ENCODE measurements at places on chromosomes 1 and 21.

DNA sequence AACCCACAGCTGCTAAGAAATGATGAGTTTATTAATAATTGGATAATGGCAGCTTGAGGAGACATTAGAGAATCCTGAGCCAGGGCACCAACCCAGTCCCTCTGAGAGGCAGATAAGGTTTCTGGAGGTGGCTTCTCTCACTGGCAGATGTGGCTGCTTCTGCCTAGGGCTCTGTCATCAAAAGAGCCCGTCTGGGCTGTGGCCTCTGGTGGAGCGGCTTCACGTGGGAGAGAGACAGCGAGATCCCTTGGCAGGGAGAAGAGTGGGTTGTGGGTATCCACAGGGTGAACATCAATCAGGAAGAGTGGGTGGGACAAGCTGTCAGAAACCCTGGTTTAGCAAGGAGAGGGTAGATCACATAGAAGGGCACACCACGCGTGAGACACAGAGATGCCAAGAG, 30.0 kb downstream of the VWA5B1 start:
- DNase-seq = no peak

DNA sequence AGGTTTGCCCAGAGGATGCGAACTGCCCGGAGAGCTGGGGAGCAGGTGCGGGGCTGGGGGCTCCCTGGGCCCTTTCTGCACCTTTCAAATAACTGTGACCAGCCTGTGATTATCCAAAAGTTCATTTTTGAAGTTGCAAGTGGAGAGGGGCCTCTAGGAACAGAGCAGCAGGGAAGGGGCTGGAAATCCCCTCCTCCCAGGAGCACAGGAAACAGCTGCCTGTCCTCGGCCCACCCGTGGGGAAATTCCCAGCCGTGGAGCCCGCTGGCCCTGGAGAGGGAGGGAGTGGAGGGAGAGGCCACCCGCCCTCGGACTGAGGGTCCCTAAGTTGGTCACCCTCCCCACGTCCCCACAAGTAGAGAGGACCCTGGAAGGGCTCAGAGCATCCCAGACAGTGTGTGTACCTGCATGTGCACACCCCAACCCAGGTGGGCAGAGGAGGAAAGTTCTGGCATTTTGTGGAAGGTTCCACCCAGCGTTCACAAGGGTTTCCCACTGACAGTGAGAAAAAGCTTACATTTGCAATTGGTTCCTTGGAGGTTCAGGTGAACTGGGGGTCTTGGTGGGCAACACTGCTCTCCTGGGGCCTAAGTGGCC, 1.2 kb upstream of the TNFRSF4 start:
- no peak for DNase-seq

DNA sequence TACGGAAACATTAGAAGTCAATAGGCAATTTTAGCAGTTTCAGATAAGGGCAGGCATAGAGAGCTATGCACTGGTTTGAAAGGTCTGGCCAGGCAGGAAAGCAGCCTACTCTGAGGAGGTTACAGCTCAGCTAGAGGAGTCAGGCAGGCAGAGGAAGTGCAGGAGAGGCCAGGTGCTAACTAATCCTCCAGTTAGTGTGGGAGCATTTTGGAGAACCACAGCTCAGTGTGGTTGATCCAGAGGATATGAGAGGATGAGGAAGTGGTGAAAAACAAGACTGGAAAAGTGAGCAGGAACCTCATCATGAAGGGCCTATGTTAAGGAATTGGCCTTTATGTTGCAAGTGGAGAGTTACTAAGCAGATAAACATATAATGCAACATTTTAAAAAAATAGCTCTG, 282.4 kb upstream of the SGIP1 start:
- no peak for DNase-seq

DNA sequence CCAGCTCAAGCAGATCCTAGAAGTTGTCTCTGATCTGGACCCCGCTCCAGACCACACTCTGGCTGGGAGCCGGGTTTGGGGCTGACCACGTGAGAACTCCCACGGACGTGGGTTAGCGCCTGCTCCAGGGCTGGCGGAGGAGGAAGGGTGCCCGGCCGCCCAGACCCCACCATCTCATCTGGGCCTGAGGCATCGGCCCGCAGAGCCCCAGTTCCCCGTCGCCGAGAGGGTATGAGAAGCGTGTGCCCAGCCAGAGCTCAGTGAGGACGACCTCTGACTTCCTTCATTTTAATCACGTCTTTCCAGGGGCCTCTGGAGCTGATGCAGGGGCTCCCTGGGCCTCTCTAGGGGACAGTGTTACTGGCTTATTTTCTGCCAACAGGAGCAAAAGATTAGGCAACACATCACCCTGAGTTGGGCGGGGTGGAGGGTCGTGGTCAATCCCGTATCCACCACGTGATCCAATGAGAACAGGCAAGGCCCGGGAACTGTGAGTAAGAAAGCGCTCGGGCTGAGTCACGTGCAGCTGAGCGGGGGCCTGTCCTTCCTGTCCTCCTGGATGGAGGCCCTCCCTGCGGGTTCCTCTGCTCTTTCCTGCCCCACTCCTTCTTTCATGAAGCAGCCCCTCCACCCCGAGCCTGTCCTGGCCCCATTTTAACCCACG, 81.1 kb downstream of the SIK1 start:
- DNase-seq = no peak

DNA sequence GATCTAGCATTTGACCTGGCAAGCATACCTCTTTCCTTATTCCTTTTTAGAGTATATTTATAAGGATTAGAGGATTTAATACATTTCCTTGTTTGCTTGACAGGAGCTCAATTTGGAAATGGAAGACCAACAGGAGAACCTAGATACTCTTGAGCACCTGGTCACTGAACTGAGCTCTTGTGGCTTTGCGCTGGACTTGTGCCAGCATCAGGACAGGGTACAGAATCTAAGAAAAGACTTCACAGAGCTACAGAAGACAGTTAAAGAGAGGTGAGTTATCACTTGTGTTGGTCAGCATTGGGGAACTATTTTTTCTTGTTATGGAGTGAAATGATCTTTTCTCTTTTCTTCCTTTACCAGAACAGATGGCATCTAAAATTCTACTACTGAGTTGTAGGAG, 123.4 kb upstream of the BMP8A start:
- no peak for DNase-seq

DNA sequence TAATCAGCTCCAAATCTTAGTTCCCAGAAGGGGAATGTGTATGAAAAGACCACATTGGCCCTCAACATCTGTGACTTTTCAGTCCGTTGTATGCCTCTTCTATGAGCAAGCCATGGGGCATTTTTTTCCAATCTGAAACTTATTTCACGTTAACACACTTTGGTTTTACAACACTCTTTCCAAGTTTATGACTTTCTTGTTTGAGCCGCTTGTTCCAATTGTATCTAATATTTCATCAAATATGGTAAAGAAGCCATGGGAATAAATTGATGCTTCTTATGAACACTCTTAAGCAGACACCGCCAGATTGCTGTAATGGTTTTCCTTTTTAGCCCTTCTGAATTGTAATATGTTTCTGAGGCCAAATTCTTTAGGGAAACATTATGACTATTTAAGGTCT, 359.9 kb downstream of the HLX start:
- no peak for DNase-seq

DNA sequence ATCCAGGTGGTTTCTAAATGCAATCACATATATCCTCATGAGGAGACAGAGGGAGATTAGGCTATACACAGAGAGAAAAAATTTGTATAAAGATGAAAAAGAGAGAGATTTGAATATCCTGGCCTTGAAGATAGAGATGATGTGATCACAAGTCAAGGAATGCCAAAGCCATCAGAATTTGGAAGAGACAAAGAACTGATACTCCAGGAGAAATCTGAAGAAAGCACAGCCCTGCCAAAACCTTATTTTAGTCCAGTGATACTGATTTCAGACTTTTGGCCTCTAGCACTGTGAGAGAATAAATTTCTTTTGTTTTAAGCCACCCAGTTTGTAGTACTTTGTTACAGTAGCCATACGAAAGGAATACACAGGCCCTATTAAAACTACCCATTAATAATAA, 33.4 kb downstream of the DOCK7 start:
- DNase-seq = no peak

GRCh38 chr1:156509424-156510034, 9.0 kb upstream of the MEF2D start:
- no peak for DNase-seq

- DNase-seq = no peak
These were observed 16.8 kb downstream of the DUSP10 start for GRCh38 chr1:221724931-221725605.

All from CD8-positive, alpha-beta T cell (primary cell).